IMR-90 (cell line): ENCODE measurements at places on chromosomes 7 and 10. TPM values are rescaled to one million over a fixed set of nuclear protein-coding genes. Genes with fewer than 3 reads are reported as not detected.
A peak's percentile ranks its signal among the peaks of the same experiment; 100 is the strongest.

- DNase-seq: no peak
These were observed 456.7 kb upstream of the FOXK1 start for GRCh38 chr7:4225361-4225771.

- no peak for DNase-seq
These were observed 33.0 kb upstream of the CTBP2 start for GRCh38 chr10:125193306-125193877.

DNA sequence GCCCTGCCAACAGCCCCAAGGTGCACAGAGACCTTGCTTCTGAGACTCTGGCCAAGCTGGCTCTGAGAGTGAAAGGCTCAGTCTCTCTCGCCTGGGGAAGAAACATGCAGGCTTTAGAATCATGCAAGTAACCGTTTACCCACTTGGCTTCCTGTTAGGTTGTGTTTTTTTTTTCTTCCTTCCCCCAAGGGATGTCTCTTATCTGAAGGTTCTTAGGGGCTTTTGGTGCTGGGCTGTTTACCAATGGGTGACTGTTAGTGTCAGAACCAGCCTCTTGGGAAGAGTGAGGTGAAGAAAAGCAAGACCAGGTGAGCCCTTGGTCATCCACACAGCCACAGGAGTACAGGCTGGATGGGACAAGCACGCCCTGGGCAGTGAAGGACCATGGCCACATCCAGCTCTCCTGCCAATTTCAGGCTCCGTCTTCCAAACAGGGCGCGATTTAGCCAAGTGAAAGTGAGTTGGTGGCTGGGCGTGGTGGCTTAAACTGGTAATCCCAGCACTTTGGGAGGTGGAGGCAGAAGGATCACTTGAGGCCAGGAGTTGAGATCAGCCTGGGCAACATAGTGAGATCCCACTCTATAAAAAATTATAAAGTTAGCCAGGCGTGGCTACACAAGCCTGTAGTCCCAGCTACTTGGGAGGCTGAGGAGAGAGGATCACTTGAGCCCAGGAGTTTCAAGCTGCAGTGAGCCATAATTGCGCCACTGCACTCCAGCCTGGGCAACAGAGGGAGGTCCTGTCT is 76.3 kb upstream of the CUX1 start:
- no peak for DNase-seq

- no peak for DNase-seq
These were observed 199.2 kb downstream of the TFEC start for GRCh38 chr7:115831371-115831770.

DNA sequence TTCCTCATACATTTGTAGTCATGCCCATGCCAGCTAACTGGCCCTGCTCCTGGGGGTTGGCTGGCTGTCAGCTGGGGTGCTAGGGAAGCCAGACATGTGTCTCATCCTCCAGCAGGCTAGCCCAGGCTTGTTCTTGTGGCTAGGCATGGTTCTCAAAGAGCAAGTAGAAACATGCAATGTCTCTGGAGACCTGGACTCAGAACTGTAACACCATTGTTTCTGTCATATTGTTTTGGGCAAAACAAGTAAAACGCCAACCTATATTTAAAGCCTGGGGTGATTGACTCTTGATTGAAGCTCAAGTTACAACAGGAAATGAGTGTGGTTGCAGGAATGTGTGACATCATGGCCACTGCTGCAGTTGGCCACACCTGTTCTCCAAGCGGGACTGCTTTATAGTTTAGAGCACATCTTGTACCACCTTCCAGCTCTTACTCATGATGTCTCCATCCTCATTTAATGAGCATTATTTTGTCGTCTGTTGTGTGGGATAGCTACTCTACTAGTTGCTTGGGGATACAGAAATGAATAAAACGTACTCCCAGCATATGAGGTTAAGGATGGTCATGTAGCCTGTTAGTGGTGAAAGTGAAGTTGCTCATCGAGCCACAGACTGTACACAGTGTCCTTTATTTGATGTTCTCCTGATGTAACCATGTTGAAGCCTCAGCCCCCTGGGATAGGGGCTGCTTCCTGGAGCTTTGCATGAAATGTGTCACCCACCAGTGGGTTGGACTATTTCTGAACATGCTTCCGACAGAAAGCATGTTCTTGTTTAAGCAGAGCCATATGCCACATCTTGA is 168.4 kb downstream of the SORCS3 start:
- no peak for DNase-seq

DNA sequence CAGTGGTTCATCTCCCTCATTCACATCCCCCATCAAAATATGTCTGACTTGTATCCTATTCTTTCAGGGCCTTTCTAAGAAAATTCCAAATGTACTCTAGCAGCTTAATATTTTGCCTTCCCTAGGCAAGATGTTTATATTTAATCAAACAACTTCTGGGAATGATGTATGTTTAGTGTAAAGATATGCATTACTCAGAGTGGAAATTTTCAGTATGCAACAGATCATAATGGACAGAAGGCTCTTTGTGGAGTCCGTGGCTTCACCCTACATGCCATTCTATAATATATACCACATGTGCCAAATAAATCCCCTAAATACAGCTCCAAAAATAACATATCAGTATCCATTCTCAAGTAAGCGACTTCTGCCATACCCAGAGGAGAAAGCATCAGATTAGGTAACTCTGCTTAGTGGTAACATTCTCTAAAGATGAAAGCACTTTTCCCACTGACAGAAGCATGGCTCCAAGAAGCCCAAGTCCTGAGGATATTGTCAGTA is 316.6 kb downstream of the KCNMA1 start:
- peak; percentile 99 for DNase-seq

GRCh38 chr7:149635561-149636329 is 137.6 kb downstream of the ZNF467 start:
- no peak for DNase-seq

ENO4 gene
- 0.05 and 0.06 TPM in 2 replicates for polyA plus RNA-seq

DNA sequence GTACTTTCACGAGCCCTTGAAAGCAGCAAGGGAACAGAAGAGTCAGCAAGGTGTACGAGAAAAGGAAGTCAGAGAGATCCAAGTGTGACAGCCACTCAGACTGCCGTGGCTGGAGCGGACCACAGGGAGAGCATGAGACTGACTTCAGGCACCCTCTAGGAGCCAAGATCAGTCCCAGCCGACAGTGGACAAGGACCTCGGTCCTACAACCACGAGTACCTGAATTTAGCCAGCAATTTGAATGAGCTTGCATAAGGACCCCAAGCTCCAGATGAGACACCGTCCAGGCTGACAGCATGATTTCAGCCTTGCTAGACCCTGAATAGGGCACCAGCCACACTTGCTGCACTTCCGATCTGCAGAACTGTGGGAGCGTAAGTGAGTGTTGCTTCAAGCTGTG is 13.7 kb upstream of the EBF3 start:
- no peak for DNase-seq

DNA sequence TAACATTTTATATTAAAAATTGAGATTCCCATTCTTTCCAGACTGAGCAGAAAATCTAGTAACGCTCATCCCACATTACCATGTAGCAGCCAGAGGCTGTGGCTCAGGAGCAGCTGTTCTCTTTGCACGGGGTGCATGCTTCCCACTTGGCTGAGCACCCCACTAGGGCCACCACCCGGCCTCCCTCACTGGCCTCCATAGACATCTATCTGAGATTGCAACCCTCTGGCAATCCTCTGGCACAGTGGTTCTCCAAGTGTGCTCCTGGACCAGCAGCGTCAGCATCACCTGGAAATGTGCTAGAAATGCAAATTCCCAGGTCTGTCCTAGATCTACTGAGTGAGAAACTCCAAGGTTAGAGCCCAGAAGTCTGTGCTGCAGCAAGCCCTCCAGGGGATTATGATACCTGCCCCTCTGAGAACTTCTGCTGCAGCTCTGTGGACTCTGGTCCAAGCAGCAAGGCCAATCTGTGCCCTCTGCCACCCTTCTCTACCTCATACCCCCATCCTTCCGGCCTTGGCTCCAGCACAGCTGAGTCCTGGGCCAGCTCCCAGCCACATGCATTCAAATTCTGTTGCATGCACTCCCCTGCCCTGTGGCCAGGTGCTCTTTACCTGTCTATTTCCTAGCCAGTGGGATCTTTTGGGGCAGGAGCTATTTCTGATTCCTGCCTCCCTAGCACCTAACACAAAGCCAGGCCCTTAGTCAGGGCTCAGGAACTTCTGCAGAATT is 301.5 kb downstream of the GRID1 start:
- no peak for DNase-seq

IFIT1 gene
- polyA plus RNA-seq: 4.5 and 6.1 TPM in 2 replicates

FGFBP3 gene
- 0.34 and 0.36 TPM in 2 replicates for polyA plus RNA-seq

GRCh38 chr10:118689070-118689858 is 65.5 kb downstream of the CACUL1 start:
- no peak for DNase-seq

DNA sequence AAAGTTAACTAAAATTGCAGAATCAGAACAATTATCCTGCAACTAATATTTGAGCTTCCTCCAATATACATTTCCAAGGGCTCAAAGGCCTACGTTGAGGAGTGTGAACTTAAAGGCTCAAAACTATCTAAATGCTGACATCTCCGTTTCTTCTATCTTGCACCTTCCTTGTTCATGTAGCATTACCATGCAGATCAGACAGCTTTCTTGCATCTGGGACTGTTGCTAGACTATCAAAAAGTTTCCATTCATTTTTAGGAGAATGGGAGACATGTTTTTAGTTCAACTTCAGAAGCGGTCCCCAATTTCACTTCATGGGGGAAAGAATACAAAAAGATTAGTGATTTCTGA is 2.9 kb downstream of the ANKRD1 start:
- no peak for DNase-seq

DEPP1 gene
- polyA plus RNA-seq: 19.7 and 30.0 TPM in 2 replicates

- no peak for DNase-seq
These were observed 46.3 kb upstream of the RNF216 start for GRCh38 chr7:5827755-5828154.

FAM25A gene
- polyA plus RNA-seq: not detected in 2 replicates

DNA sequence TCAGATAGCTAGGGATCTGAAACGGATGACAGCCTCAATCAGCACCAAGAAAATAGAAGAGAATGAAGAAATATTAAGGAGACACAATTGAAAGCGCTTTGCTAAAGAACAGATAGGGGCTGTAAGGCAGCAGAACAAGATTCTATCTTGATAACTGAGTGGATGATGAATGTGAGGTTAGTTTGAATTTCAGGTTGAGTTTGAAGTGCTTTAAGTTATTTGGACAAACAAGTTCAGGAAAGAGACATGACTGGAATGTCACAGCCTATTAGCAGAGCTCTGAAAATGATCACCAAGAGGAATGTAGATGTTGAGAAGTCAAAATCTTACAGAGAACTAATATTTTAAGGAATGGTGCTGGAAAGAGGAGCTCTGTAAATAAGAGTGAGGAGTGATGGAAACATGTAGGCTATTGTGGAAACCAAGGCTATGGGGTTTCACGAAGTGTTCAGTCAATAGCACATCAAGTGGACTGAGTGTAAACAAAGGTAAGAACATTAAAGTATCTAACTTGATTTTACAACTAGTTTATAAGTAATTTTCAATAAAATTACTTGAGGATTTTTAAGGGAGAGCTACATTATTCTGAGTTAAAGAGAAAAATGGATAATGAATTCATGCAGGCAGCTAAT is 61.6 kb downstream of the MEST start:
- no peak for DNase-seq

MET gene
- polyA plus RNA-seq: 14.5 and 15.0 TPM in 2 replicates

OGA gene
- 32.6 and 42.5 TPM in 2 replicates for polyA plus RNA-seq

DNA sequence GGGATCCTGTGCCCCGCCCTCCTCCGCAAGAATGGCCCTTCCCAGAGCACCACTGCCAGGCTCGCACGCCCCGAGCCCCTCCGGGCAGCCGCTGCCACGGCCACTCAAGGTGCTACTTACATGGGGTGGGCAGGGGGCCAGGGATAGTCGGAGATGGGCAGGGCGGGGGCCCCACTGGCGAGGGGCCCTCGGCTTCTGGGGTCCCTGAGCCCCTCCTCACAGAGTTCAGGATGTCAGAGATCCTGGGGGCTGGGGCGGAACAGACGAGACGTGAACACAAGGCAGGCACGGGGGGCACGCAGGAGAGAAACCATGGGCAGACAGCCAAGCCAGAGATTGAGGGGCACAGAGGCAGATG is 25.6 kb downstream of the YKT6 start:
- no peak for DNase-seq

DNA sequence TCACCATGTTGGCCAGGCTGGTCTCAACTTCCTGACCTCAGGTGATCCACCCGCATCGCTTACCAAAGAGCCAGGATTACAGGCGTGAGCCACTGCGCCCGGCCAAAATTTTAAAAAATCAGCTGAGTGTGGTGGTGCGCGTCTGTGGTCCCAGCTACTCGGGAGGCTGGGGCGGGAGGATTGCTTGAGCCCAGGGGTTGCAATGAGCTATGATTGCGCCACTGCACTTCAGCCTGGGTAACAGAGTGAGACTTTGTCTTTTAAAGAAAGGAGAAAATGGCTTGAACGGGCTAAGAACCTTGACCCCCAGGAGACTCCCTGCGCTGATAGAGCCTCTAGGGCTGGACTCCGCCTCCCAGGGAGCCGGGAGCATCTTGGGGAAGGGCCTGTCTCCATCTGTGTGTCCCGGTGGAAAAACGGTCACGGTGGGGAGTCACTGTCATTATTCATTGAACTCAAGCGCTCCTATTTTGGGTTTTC is 760 bp upstream of the KCTD7 start:
- no peak for DNase-seq

CYP2W1 gene
- not detected in 2 replicates for polyA plus RNA-seq

DNA sequence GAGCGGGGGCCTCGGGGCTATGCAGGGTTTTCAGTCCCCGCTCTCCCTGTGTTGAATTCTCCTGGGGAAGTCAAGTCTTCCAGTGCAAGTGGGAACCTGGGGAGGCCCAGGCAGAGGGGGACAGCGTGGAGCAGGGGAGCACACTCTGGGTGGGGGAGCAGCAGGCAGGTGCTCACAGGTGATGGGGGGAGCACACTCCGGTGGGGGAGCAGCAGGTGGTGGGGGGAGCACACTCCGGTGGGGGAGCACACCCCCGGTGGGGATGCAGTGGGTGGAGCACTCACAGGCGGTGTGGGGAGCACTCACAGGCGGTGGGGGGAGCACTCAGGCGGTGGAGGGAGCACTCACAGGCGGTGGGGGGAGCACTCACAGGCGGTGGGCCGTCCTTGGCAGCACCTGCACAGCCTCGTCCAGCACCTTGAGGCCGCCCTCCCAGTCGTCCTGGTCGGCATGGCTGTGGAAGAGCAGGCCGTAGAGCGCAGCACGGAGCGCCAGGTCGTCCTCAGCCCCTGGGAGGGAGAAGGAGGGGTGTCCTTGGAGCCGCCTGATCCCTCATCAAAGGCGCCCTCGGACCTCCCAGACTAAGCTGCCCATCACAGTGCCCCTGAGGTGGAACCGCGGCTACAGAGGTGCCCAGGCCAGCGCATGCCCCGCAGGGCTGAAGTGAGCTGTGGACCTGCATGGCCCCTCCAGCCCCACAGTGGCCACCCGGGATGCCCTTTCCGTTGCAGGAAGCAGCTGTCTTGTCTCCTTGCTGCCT is 56.7 kb downstream of the CFAP46 start:
- DNase-seq: no peak

GRCh38 chr7:157731126-157731525 is 394.3 kb downstream of the DNAJB6 start:
- no peak for DNase-seq

OR2A5 gene
- polyA plus RNA-seq: not detected in 2 replicates

- peak; percentile 43 for DNase-seq
These were observed 533.4 kb upstream of the SEMA3D start for GRCh38 chr7:85719981-85720953.

LRMDA gene
- 0.07 TPM in 1 of 2 replicates, not detected in the other for polyA plus RNA-seq

- no peak for DNase-seq
These were observed 96.5 kb upstream of the NAMPT start for GRCh38 chr7:106381252-106381651.

CLDN4 gene
- 3.8 and 4.4 TPM in 2 replicates for polyA plus RNA-seq

SLIT1 gene
- polyA plus RNA-seq: under 0.01 and 0.03 TPM in 2 replicates

WNT16 gene
- polyA plus RNA-seq: 0.68 and 0.95 TPM in 2 replicates
